SK-N-DZ (cell line): ENCODE measurements at places on chromosomes 11 and 22.

DNA sequence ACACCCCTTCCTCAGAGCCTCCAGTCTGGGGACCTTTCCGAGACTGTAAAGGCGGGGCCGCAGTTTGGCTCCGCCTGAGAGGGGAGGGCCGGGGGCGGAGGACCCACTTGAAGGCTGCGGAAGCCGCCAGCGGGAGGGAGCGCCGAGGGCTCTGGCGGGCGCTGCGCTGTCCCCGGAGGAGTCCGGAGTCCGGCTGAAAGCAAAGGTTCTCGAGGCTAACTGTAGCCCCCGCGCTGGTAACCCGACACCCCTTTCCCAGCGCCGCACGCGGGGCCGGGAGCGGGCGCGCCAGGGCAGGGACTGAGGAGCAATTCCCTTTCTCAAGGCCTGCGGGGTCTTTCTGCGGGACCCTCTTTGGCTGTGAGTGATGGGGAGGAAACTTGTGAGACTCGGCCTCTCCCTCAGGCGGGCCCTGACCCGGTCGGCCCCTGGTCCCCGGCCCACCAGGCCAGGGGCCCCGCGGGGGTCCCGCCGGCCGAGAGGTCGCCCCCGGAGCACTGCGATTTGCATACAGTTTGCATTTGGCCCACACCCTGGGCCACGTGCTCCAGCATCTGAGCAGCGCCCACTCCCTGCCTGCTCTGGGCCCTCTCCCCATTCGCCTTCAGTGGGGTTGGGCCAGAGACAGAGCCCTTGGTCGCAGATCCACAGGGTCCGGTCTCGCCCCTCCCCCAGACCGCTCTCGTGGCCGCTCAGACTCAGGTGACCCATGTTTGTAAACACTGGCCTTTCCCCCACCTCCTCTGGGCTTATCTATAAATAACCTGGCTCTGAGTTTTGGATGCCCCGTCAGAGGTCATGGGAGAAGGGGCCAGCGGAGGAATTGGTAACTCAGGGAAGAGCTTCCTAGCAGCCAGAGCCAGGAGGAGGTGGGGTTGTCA lies 519 bp upstream of the ART5 start:
- peak; percentile 87 for DNase-seq

GRCh38 chr11:12559011-12559410 lies 115.2 kb upstream of the TEAD1 start:
- no peak for DNase-seq

- no peak for DNase-seq
Observed at GRCh38 chr22:24459911-24460310, 32.5 kb downstream of the ADORA2A start.

GRCh38 chr11:110174645-110175310 lies 81.6 kb downstream of the ZC3H12C start:
- no peak for DNase-seq

DNA sequence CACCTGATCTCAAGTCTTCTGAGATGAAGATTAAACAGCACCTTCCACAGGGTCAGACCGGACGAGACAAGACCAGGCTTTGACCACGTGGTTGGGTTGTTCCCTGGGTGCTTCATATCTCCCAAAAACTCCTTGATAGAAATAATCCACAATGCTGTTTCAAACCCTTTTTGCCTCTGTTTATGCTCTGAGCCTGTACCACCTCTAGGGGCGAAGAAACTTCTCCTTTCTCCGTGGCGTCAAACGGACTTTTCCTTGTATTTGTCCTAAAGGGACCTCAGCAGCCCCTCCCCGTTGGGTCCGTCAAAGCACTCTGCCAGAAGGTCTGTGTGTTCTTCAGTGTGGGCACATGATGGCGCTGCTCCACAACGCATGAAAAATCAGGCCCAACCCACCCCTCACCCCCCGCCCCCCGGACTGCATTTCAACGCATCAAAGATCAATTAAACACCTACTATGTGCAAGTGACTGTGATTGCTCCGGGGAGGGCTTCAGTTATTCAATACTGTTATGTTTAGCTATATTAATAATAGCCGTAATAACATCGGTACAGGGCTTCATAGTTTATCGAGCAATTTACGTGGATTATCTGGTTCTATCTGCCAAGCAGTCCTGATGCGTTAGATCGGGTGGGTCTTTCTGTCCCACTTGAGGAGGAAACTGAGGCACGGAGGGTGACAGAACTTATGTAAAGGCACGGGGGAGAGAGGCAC lies 17.3 kb upstream of the EIF3D start:
- peak; percentile 58 for DNase-seq

DNA sequence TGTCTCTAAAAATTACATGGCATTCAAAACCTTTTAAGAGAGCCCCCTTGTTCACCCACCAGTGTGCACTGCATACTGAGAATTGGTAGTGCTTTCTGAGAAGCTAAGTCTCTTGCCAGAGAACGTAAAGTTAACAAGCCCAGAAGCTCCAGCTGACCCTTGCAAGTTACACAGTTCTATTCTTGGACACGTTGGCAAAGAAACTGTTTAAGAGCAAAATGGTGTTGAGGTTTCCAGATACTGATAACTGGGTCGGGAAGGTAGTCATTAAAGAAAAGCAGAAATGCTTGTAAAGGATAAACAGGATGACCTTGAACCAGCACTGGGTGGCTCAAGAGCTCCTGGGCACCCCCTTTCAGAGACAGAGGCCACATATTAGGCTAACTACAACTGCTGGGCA lies 284.8 kb downstream of the CADM1 start:
- no peak for DNase-seq

DNA sequence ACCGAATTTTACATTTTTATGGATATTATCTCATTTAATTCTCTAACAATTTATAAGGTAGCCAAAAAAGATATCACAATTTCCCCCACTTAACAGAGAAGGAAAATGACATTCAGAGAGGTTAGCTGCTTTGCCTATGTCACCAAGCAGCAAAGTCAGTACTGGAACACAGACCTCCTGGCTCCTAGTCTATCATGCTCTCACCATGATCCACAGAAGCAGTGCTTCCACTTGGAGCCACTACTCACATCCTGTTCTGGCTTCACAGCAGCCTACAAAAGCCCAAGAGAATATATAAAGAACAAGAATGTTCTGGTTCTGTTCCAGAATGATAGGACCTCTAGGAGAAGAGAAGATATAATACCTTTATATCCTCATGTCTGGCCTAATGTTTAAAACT lies 59.5 kb upstream of the SCUBE2 start:
- no peak for DNase-seq

GRCh38 chr11:95680169-95680929 lies 109.2 kb downstream of the FAM76B start:
- no peak for DNase-seq

DNA sequence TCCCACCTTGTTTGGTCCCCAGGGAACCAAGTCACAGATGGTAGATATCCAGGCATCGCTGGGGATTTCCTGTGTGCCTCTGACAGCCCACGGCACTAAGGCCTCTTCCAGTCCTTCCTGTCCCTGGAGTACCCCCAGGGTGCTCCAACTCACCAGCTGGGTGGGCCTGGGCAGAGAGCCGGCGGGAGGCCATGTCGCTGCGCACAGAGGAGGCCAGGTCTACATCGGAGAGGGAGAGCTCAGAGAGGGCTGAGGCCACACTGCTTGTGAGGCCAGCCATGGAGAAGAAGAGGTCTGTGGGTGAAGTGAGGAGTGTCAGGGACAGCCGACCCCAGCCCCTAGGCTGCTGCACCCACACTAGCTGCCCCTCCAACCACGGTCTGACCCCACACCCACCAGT lies 5.3 kb downstream of the ATG2A start:
- no peak for DNase-seq

DNA sequence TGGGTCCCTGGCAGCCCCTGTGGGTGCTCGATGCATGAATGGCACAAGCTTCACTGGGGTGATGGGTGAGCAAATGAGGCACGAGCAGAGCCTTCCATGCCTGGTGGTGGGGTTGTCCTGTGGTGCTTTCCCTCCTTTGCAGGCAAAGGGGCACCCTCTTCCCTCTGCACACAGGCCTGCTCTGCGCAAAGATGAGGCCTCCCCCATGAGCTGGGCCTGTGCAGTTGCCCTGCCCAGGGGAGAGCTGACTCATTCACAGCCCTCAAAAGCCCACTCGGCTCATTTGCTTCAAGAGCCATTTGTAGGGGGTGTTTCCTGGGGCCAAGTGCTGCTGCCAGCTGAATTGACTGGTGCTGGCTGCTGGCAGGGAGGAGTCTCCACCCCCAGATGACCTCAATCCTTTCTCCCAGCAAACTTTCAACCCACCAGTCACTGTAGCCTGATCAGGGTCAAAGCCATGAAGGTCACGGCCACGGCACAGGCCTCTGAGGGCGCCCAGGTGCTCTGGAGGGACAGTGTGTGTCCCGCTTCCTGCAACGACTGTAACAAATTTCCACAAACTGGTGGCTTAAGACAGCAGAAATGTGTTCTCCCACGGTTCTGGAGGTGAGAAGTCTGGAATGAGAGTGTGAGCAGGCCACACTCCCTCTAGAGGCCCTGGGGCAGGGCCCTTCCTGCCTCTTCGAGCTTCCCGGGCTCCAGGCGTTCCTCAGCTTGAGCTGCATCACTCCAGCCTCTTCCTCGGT lies 48.8 kb upstream of the ANO1 start:
- no peak for DNase-seq

- no peak for DNase-seq
Observed at GRCh38 chr22:26981541-26981940, 324.2 kb downstream of the MIAT start.

DNA sequence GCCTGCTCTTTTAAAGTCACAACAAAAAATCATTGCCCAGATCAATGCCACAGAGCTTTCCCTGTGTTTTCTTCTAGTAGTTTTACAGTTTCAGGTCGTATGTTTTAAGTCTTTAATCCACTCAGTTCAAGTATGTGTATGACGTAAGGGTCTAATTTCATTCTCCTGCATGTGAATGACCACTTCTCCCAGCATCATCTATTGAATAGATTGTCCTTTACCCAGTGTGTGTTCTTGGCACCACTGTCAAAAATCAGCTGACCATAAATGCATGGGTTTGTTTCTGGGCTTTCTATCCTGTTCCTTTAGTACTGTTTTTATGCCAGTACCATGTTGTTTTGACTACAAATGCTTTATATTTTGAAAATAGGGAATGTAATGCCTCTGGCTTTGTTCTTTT lies 28.1 kb downstream of the INTS4 start:
- DNase-seq = no peak

GRCh38 chr11:64577202-64577601 lies 13.8 kb upstream of the SLC22A12 start:
- no peak for DNase-seq

DNA sequence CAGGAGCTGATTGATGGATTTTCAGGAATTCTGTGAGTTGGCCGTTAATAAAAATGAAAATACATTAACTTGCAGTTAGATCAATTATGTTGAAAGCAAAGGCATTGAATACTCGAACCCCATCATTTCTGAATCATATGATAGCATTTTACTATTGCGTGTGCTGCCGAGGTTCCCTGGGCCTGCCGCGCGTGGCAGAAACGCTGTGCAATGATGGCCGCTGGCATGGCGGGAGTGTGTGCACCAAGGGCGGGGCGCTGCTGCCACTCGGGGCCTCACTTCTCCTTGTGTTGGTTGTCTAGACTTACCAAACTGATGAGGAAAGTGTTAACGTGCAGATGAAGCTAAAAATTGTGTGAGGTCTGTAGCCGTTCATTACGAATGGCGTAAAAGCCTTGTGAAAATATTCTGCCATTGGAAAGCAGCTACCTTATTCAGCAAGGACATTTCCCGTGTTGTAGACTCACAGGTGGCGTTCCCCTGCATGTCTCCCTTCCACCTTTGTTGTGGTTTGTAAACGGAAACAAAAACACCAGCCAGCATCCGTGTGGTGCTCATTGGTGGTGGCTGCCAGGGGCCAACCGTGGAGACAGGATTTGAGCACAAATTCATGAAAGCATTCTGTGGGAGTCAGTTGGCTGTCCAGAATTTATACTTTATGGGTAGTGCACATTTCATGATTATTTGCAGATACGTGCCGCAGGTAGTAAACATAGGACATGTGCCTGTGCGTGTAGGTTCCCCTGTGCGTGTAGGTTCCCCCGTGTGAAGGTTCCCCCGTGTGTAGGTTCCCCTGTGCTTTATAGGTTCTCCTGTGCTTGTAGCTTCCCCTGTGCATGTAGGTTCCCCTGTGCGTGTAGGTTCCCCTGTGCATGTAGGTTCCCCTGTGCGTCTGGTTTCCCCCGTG lies 5.9 kb upstream of the GRAMD4 start:
- DNase-seq = no peak

GRCh38 chr11:59097113-59097708 lies 9.8 kb upstream of the FAM111B start:
- peak; percentile 42 for DNase-seq

- DNase-seq = no peak
Observed at GRCh38 chr11:16338393-16338792, 18.0 kb downstream of the SOX6 start.

DNA sequence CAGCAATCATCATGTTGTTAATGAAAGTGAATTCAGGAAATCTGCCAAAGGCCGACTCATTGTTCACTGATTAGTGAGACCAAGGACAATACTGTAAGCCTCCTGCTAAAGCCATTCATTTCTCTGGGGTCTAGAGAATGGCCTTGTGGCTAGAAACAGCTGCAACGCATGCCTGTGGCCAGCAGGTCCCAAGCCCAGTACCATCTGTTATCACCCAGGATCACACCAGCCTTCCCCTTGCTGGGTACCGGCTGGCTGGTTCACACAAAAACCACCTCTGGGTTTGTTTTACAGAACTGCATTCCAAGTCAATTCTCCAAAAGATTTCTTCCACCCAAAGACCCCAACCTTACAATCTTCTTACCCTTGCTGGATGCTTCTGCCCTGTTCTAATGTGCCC lies 1.1 kb downstream of the PLAAT5 start:
- no peak for DNase-seq

- DNase-seq = no peak
Observed at GRCh38 chr11:66593303-66593635, 284 bp downstream of the CCS start.

- no peak for DNase-seq
Observed at GRCh38 chr11:116807601-116808261, 15.4 kb downstream of the APOA4 start.

DNA sequence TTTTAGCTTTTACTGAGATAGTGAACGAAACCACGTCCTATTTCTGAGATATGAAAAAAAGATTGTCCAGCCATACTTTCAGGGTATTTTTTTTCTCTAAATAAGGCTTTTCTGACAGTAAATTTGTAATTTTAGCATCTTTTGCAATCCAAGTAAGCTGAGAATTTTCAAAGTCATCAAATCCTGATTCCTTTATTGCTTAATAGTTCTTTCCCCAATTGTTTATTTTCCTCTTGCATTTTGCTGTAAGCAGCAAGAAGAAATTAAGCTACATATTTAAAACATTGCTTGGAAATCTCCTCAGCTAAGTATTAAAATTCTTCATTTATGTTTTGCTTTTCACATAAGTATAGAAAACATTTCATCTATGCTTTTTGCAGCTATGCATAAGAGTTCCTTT lies 493.3 kb upstream of the CCDC179 start:
- no peak for DNase-seq

DNA sequence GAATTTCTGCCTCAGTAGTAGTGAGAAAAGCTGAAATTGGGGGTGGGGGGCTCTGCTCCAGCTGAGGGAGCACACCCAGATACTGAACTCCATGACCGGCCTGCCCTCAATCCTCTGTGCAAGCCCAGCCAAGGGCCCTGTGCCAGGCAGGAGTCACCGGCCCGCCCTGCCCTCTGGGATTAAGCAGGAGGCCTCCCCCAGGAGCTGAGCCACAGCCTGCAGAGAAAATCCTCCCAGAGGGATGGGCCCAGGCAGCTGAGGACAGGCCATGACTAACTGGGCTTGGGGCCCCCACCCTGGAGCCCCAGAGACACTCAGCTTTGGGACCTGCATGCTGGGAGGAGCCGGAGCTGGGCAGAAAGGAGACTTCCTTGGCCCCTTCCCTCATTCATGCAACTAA lies 48.8 kb downstream of the MN1 start:
- DNase-seq = no peak

- DNase-seq = no peak
Observed at GRCh38 chr11:1223346-1224110, 662 bp downstream of the MUC5B start.
